ENCODE measurements at places on chromosomes 4 and X. TPM values are rescaled to one million over a fixed set of nuclear protein-coding genes. Genes with fewer than 3 reads are reported as not detected.

GRCh38 chr4:89303177-89303576 is 4.4 kb downstream of the GPRIN3 start:
- no peaks in the 10 kb centered on the region for H3K36me3 ChIP-seq
- DNase-seq: no peak
- H3K27ac ChIP-seq: no peak overlapping the region
- no peaks in the 10 kb centered on the region for H3K4me1 ChIP-seq
- H3K4me3 ChIP-seq: no peak overlapping the region

The DGKK gene
- total RNA-seq: not detected

The SSX4 gene
- not detected for total RNA-seq

DNA sequence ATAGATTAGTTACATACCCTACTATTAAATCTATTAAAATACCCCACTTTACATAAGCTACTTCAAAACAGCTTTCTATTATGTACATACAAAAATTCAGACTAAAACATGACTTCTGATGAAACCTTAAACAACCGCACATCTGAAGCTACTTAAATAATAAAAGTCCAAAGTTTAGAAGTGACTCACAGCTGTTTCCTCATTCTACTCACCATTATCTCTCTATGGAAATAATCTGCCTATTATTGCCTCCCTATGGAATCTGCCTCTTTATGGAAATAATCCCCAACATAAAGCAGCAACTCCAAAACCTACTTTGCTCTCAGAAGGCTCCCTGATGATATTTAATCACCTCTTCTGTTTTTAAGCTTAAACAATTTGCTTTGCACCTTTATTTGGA is 15.7 kb upstream of the BANK1 start:
- no peaks in the 10 kb centered on the region for H3K4me1 ChIP-seq
- no peak for DNase-seq
- no peak overlapping the region for H3K27ac ChIP-seq
- no peaks in the 10 kb centered on the region for H3K36me3 ChIP-seq
- no peaks in the 10 kb centered on the region for H3K27me3 ChIP-seq

DNA sequence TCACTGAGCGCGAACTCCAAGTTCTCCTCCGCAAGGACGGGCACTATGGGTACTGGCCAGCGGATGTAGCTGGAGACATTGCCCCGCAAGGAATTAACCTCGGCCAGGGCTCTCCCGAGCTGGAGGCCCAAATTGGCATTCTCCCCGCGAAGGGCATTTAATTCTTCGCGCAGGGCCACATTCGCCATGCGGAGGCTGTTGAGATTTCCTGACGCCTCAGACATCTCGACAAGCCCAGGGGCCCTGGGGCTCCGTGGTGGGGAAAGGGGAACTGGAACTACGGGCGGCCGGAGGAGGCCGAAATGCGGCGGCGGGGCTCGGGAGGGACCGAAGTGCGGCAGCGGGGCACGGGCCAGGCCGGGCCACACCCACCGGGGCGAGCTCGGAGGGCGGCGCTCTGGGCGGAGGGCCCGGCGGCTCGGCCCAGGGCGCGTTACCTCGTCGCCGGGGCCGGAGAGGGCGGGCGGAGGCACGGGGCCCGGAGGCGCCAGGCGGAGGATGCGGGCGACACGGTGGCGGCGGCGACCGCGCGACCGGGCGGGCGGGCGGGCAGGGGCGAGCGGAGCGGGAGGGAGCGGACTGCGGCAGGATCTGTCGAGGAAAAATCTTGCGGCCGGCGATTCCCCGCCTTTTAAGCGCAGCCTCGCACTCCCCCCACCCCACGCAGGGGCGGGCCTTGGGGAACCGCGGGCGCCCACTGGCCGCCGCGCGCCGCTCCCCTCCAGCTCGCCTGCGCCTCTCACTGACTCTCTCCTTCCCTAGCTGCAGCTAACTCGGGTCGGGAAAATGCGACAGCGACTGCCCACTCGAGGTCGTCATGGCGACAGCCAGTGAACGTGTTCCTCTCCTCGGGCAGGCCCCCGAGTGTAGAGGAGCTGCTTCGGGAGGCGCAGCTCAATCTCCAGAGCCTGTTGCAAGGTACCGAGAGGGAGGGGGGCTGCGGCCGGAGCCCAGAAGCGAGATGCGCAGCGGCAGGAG is at the start of gene RTL5:
Gene RTL5 (minus strand): TSS at position 599 of the 978 bp plus-strand sequence.
- H3K27me3 ChIP-seq: no peaks in the 10 kb centered on the region
- no peak for DNase-seq
- no peak within 1 kb of the TSS for H3K27ac ChIP-seq
- H3K4me1 ChIP-seq: no peaks in the 10 kb centered on the region
- H3K36me3 ChIP-seq: no peaks in the 10 kb centered on the region
- no peak within 1 kb of the TSS for H3K4me3 ChIP-seq

GRCh38 chr4:1293991-1294390 is 4.3 kb downstream of the MAEA start:
- peaks cover 19% of the 10 kb centered on the region for H3K4me1 ChIP-seq
- no peak overlapping the region for H3K27ac ChIP-seq
- H3K27me3 ChIP-seq: no peaks in the 10 kb centered on the region
- peaks cover 8% of the 10 kb centered on the region for H3K36me3 ChIP-seq
- no peak overlapping the region for H3K4me3 ChIP-seq

GRCh38 chr4:73692701-73693100 is 47.7 kb upstream of the CXCL8 start:
- no peak for DNase-seq
- H3K4me1 ChIP-seq: no peaks in the 10 kb centered on the region
- no peaks in the 10 kb centered on the region for H3K27me3 ChIP-seq

DNA sequence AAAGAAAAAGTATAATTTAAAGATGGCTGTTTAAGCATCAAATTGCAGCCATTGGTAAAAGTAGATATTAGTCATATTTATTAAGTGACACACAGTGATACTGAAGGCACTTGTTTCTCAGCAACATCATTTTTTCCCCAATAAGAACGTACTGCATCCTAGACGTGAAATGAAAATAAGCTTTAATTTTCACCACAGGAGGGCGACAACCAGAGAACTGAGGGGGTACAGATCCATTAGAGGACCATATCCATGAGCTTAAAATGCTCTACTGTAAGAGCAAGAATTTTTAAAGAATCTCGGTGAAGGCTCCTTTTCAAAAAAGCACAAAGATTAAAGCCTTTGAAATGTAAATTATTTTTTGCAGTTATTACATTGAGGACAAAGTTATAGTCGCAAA is 33.4 kb downstream of the FRG1 start:
- no peaks in the 10 kb centered on the region for H3K36me3 ChIP-seq
- no peak overlapping the region for H3K27ac ChIP-seq
- no peak for DNase-seq
- no peak overlapping the region for H3K4me3 ChIP-seq
- no peaks in the 10 kb centered on the region for H3K27me3 ChIP-seq
- H3K4me1 ChIP-seq: no peaks in the 10 kb centered on the region

The SUPT20HL1 gene
- total RNA-seq: not detected

DNA sequence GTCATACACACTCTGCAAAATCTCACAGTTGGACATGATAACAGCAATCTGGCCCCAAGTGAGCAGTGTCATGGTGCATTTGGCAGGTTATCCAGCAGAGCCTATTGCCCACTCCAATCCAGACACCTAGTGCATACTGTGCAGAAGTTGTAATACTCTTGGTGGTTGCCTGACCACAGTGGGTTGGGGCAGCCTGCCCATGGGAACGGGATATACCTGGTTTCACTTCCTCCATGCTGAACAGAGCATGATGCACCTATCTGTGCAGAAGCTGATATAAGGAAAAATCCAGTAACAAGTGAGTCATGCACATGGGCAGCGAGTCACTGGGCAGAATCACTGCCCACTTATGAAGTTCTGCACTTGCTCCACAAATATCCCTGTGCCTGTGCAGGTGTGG is 105.3 kb upstream of the IGSF1 start:
- 0 out of 2 replicates have a peak, but pooled peaks cover 1% of the 10 kb centered on the region for H3K27me3 ChIP-seq
- no peak overlapping the region for H3K4me3 ChIP-seq

GRCh38 chr4:71944956-71945355 is 86.8 kb upstream of the NPFFR2 start:
- H3K36me3 ChIP-seq: no peaks in the 10 kb centered on the region
- H3K27me3 ChIP-seq: no peaks in the 10 kb centered on the region
- DNase-seq: no peak
- no peak overlapping the region for H3K27ac ChIP-seq
- H3K4me3 ChIP-seq: no peak overlapping the region

DNA sequence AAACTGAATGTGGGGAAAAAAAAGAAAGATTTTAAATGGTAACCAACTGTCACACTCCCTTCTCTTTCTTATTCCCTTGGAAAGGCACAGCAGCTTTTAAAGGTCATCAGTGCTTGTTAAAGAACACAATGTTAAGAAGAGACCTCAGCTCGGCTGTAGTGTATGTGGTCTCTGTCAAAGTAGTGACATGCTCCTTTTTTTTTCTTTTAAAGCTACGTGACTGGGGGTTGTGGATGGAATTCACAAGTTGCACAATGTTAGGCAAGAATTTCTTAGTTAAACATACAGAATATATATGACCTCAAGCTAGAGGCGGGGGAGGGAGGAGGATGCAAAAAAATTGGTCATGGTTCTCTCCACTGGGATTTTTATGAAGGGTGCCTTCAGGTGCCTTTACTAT is 45.6 kb downstream of the OCRL start:
- H3K36me3 ChIP-seq: no peaks in the 10 kb centered on the region
- H3K4me3 ChIP-seq: no peak overlapping the region
- no peak overlapping the region for H3K27ac ChIP-seq
- H3K27me3 ChIP-seq: no peaks in the 10 kb centered on the region

The XAGE2 gene
- not detected for total RNA-seq

DNA sequence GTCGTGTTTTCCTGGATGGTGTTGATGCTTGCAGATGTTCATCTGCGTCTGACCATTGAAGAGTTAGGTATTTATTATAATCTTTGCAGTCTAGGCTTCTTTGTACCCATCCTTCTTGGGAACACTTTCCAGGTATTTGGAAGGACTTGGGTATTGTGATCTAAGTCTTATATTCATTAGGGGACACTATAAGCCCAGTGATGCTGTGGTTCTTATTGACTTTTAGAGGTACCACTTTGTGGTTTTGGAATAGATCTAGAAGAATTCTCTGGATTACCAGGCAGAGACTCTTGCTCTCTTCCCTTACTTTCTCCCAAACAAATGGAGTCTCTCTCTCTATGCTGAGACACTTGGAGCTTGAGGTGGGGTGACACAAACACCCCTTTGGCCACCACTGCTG is 41.6 kb downstream of the AFM start:
- no peaks in the 10 kb centered on the region for H3K4me1 ChIP-seq
- no peaks in the 10 kb centered on the region for H3K36me3 ChIP-seq
- H3K4me3 ChIP-seq: no peak overlapping the region
- no peak for DNase-seq
- H3K27ac ChIP-seq: no peak overlapping the region

DNA sequence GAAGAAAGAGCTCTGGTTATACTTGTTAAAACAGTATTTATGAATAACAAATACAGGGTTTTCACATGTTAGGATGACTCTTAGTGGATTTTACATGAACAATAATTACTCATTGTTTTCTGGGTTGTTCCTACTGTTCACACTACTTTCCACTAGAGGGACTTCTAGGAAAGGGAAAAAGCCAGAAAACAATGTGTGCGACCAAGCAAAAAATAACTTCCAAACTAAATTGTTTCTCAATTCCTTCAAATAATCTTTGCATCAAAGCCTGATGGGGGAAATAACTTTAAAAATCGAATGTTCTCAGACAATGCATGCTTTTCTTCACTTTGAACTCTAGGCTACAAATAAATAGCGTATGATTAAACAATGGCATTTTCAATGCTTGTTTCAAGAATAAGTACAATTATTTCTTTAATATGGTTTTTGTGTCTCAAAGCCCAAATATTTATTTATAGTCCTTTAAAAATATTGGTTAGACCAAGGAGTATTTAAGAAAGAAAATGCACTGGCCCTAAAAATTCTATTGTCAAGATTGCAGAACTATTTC is 72.1 kb upstream of the ETNPPL start:
- no peak overlapping the region for H3K4me3 ChIP-seq
- no peaks in the 10 kb centered on the region for H3K36me3 ChIP-seq
- H3K27me3 ChIP-seq: no peaks in the 10 kb centered on the region
- no peak for DNase-seq

DNA sequence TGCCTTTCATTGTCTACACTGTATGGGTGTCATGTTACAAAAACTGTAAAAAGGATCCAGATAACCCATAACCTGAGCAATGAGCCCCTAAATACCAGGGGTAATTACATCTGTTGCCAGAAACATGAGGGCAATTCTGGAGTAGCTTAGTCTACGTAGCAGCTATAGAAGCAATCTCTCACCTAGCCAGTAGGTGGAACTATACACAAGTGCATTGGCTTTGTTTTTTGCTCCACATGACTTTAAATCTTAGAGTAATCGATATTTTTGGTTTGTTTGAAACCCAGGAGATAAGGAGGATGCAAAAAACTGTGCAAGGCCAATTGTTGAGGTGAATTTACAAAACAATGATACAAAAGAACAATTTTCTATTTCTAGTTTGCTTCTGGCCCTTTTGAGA is 57.5 kb downstream of the GPR82 start:
- H3K27me3 ChIP-seq: no peaks in the 10 kb centered on the region
- no peaks in the 10 kb centered on the region for H3K4me1 ChIP-seq
- no peak overlapping the region for H3K27ac ChIP-seq
- H3K36me3 ChIP-seq: 0 out of 2 replicates have a peak, but pooled peaks cover 3% of the 10 kb centered on the region
- no peak for DNase-seq

GRCh38 chr4:169756971-169757574 is 671 bp downstream of the HPF1 start:
- no peaks in the 10 kb centered on the region for H3K27me3 ChIP-seq
- H3K4me3 ChIP-seq: peak overlapping the region; percentile 92
- H3K4me1 ChIP-seq: 0 out of 2 replicates have a peak, but pooled peaks cover 6% of the 10 kb centered on the region
- H3K27ac ChIP-seq: 0 out of 2 replicates have a peak overlapping the region, but pooled peaks have one; percentile 9
- DNase-seq: no peak
- no peaks in the 10 kb centered on the region for H3K36me3 ChIP-seq

The ITIH6 gene
- total RNA-seq: not detected

- no peaks in the 10 kb centered on the region for H3K36me3 ChIP-seq
- H3K27me3 ChIP-seq: no peaks in the 10 kb centered on the region
- H3K27ac ChIP-seq: no peak overlapping the region
- no peak overlapping the region for H3K4me3 ChIP-seq
- peak; percentile 13 for DNase-seq
- no peaks in the 10 kb centered on the region for H3K4me1 ChIP-seq
Measured at GRCh38 chr4:166594326-166594946, 639.9 kb downstream of the SPOCK3 start.

- H3K27ac ChIP-seq: peak overlapping the region; percentile 99
- no peak for DNase-seq
Measured at GRCh38 chrX:7111518-7111917, 36.0 kb upstream of the STS start.

GRCh38 chrX:153723351-153724251 is 586 bp downstream of the BCAP31 start:
- peaks cover 30% of the 10 kb centered on the region for H3K4me1 ChIP-seq
- H3K27ac ChIP-seq: peak overlapping the region; percentile 41
- no peak for DNase-seq
- H3K36me3 ChIP-seq: peaks cover 4% of the 10 kb centered on the region

DNA sequence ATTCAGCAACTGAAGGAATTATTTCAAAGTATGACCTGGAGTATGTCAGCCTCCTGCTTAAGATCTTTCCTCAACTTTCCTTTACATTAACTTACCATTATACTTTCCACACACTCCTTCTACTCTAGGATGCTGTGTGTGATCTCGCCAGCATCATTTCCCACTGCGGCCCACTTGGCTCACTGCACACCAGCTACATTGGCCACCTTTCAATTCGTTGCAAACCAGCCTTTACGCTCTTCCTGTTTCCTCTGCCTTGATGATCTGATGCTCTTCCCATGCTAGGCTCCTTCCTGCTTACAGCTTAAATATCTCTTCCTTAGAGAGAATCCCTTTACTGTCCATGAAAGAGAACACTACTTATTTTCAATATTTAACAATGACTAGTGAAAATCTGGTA is 95.1 kb downstream of the GPM6A start:
- H3K4me1 ChIP-seq: no peaks in the 10 kb centered on the region
- H3K36me3 ChIP-seq: no peaks in the 10 kb centered on the region
- no peaks in the 10 kb centered on the region for H3K27me3 ChIP-seq
- H3K27ac ChIP-seq: no peak overlapping the region

- H3K36me3 ChIP-seq: no peaks in the 10 kb centered on the region
- DNase-seq: no peak
- no peaks in the 10 kb centered on the region for H3K27me3 ChIP-seq
- H3K4me1 ChIP-seq: no peaks in the 10 kb centered on the region
Measured at GRCh38 chr4:81790477-81790876, 318.8 kb upstream of the RASGEF1B start.

All from GM12878 (cell line).